ENCODE measurements at places on chromosomes 6 and 20.

DNA sequence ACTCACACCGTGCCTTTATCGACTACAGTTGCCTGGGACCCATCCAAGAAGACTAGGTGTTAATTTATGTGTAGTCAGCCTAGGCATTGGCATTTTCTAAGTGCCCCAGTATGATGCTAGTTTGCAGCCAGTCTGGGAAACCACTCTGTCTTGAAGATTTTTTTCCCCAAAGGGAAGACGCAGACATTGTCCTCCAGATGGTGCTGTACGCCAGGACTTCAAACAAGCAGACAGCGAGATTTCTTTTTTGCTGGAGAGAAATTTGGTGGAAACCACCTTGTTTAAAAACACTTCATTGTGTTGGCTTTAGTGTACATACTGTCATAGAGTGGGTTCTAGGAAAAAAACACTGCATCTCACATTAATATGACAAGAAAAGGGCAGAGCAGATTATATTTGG, 30.0 kb downstream of the ALDH5A1 start:
- no peak for DNase-seq

DNA sequence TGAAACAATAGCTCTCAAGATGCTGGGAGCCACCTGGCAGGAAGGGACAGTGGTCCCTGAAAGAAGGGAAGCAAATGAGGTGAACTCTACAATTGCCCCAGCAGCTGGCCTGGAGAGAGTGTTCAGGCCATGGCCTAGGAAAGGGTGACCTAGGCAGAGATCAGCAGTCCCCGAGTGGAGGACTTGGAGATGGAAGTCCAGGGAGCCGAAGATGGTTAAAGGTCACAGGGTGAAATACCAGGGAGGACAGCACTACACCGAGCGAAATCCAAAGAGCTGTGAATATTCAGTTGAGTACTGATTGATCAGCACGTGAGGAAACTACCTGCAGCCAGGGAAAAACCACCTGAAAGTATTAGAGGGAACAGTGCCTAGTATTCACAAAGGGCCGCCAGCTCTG, 133.1 kb downstream of the HIVEP2 start:
- DNase-seq = no peak

GRCh38 chr20:32975698-32976674, 28.2 kb downstream of the SUN5 start:
- no peak for DNase-seq

DNA sequence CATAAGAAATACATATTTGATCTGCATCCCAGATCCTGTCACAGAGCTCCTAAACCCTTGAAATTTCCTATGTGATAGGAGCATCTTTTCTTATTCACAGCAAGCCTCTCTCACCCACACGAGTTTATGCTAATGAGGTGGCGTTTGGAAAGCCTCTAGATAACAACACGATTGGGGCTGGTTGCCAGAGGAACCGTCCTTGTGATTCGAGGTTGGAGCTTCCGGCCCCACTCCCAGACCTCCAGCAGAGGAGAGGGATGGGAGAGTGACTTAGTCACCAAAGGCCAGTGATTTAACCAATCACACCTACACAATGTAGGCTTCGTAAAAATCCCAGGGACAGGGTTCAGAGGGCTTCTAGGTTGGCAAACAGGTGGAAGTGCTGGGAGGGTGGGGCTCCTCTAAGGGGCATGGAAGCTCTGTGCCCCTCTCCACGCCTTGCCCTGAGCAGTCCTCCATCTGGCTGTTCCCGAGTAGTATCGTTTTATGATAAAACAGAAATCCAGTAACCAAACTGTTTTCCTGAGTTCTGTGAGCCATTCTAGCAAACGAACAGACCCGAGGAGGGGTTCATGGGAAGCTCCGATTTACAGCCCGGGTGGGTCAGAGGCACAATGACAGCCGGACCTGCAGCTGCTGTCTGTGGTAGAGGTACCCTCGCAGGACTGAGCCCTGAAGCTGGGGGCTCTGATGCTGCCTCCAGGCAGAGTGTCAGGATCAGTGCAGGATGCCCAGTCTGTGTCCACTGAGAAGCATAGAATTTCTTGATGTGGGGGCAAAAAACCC, 238.1 kb upstream of the ARID1B start:
- no peak for DNase-seq

DNA sequence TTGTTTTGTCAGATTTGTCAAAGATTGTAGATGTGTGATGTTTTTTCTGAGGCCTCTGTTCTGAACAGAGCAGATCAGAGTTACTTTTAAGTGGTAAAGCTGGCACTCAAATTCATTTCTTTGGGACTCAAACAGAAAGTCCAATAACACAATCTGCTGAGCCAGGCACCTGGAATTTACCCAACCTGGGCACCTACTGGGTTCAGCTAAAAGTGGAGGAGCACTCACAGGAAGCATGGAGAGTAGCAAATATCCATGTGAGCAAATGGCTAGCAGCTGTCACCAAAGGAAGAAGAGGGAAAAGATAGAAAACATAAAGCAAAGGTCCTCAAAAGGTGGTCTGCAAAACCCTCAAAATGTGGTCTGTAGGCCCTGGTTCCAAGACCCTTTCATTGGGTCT, 116.8 kb downstream of the FIG4 start:
- no peak for DNase-seq

DNA sequence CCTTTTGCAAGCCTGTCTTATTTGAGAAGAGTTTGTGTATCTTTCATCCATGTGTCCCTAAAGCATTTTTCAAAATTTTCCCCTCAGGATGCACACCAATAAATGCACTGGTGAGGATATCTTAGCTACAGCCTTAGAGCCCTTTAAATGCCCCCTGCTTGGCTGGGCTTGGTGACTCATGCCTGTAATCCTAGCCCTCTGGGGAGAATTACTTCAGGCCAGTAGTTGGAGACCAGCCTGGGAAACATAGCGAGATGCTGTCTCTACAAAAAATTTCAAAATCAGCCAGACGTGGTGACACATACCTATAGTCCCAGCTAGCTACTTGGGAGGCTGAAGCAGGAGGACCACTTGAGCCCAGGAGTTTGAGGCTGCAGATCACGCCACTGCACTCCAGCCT, 33.8 kb upstream of the PLCB4 start:
- no peak for DNase-seq

DNA sequence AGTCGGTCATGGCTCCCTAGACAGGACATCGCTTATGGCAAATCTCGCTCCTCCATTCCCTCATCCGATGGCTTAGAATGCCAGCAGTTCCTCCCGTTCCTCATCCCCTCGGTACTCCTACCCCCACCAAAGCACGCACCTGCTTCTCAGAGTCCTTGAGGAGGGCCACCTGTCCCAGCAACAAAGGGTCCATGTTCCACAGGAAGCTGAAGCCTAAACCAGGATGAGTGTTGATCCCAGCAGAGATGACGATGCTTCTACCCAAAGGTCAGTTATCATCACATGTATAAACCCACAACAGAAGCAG, 111.2 kb downstream of the THBS2 start:
- DNase-seq = no peak

- DNase-seq = no peak
Measured at GRCh38 chr6:157755746-157756411, 67.2 kb upstream of the SNX9 start.

- no peak for DNase-seq
Measured at GRCh38 chr6:164612751-164613150, 696.7 kb downstream of the C6orf118 start.

- DNase-seq = no peak
Measured at GRCh38 chr6:136076496-136076895, 173.6 kb downstream of the MTFR2 start.

GRCh38 chr6:128071212-128071611, 170.4 kb upstream of the THEMIS start:
- DNase-seq = no peak

GRCh38 chr6:3426927-3427686, 29.7 kb downstream of the SLC22A23 start:
- no peak for DNase-seq

DNA sequence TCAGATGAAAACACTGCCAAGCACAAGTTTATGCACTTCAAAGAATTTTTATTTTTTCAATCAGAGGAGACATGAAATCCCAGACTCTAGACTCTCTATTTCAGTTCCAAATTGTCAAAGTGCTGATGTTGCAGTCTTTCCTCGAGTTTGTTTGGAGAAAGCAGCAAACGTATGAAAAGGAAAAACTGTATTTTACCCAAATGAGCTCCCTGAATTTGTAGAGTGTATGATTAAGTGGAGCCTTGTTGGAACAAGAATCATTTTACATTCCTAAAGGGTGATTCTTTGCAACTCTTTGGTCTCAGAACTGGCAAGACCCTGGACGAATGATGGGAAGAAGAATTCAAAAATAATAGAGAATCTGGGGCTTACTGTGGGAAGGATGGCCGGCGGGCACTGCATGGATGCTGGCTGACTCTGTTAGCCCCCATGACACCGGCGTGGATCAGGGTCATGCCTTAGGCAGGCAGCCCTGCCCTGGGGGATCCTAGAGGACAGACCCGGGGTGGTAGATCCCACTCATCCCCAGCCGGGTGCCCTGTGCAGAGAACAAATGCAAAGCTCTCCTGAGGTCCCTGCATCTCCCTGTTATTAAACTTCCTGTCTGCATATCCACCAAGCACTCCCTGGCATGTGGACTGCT, 207.4 kb downstream of the FNDC1 start:
- DNase-seq = no peak

- no peak for DNase-seq
Measured at GRCh38 chr6:18509871-18510643, 122.9 kb downstream of the RNF144B start.

DNA sequence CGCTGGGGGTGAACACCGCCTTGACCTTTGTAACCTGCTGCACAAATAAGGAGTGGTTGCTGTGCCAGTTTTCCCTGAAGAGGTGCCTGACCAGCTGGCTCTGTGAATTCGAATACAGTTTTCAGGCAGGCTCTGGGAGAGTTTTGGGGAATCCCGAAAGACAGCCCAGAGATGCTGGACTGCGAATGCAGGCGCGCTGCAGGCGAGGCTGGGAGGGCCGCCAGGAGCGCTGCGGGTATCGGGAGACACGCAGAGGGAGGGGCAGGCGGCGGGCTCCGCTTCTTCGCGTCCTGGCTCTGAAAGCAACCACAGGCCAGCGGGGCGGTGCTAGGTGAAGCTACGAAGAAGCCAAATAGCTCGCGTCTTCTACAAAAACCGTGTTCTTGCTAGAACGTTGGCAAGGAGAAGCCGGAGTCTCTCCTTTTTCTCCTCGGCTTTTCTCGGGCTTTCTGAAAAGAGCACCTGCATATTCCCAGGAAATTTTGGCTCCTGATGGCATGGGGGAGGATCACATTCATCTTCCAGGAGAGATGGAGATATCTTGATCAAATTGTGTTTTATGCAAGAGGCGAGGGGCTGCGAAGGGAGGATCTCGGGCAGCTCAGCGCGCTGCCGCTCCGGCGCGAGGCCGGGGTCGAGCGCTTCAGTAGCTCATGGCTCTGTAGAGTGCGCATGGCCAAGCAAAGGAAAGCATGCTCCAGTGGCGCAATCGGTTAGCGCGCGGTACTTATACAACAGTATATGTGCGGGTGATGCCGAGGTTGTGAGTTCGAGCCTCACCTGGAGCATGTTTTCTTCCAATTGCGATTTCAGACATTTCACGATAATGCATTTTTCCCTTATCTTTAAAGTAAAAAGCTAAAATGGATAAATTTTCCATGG, 158.1 kb upstream of the ZNF184 start:
- DNase-seq = peak; percentile 4

- DNase-seq = no peak
Measured at GRCh38 chr6:44935693-44936300, 392.3 kb upstream of the RUNX2 start.

DNA sequence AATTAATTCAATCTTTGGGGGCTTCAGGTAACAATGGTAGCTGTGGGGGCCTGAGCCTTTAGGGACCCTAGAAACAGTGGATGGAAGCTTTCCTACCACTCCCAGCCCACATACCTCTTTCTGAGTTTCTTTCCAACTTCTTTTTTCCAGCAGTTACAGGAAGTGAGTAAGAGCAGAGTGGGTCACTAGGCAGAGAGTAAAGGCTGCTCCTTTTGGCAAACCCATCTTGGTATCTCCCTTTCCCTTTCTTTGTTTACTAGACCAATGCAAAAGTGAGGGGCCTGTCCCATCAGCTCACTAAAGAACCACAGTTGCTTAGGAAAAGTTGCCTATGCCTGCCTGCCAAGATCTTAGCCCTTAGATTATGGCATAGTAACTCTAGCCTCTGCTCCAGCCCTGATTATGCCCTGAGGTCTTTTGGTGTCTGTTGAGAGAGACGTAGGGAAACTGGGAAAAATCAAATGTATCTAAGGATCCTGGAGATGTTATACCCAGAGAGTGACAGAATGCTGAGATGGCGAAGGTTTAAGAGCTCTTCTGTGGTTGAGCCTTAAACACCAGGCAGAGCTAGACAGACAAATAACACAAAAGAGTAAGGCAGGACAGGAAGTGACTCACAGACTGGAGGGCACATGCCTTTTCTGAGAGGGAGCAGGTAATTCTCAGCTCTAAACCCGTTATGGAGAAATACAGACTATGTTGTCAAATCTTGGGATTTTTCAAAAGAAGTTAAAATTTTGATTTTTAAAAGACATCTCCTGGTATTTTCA, 31.3 kb downstream of the TRMT6 start:
- no peak for DNase-seq

- DNase-seq = no peak
Measured at GRCh38 chr20:60327971-60328660, 369.9 kb downstream of the CDH26 start.

DNA sequence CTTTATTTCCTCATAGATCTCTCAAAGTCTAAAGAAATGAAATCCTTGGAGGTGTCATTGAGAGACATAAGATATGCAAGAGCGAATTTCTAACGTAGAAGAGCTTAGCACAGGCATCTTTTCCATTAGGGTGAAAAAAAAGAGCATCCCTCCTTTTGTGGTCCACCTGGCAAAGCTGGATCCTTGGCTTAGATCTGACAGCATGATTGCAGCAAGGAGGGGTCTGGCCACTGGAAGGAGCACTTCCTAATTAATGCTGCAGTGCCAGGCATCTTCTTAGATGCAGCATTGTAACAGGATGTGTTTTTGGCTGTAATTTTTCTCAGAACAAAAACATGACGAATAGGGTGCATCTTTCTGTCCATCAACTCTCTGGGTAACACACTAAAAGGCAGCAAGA, 60.1 kb upstream of the TFAP2D start:
- DNase-seq = no peak

GRCh38 chr20:60206259-60206658, 248.0 kb downstream of the CDH26 start:
- DNase-seq = no peak

DNA sequence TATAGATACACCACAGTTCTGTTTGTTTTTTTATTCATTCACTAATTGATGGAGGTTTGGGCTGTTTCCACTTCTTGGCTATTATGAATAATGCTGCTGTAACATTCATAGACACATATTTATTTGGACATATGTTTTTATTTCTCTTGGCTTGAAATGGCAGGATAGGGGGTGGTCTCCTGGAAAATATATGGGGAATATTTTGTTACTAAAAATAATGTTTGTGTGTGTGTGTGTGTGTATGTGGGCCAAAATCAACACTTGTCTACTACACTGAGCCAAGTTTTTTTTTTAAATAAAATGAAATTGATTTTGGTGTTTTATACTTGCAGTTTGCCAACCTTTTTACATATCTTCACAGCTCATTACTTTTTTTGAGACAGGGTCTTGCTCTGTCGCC, 264.4 kb upstream of the SULF2 start:
- no peak for DNase-seq

All from activated naive CD4-positive, alpha-beta T cell (primary cell).